Lower leg skin (tissue), 4 donors: ENCODE measurements at places on chromosomes 3 and 15. TPM values are rescaled to one million over a fixed set of nuclear protein-coding genes. Genes with fewer than 3 reads are reported as not detected.

Gene SCG3
- not detected for total RNA-seq

Gene PP2D1
- not detected for total RNA-seq

Gene SI
- total RNA-seq = not detected

Gene ECE2
- total RNA-seq = not detected

Gene EAF2
- total RNA-seq = 1.4 TPM

Gene MUC4
- total RNA-seq = not detected

Gene LDHAL6B
- total RNA-seq = not detected

Gene IL17RE
- 80.0 TPM for total RNA-seq

Gene SKIC8
- total RNA-seq = 55.2 TPM

Gene TRH
- total RNA-seq = not detected

Gene SNX33
- 39.2 TPM for total RNA-seq

Gene IGF1R
- total RNA-seq = 172 TPM
